ENCODE measurements at places on chromosomes 2 and 18. TPM values are rescaled to one million over a fixed set of nuclear protein-coding genes. Genes with fewer than 3 reads are reported as not detected.
A peak's percentile ranks its signal among the peaks of the same experiment; 100 is the strongest.

The IMP4 gene
- total RNA-seq: 139 TPM

The RTP5 gene
- not detected for total RNA-seq

The FAM161A gene
- total RNA-seq: 1.5 TPM

The FNDC4 gene
- 12.6 TPM for total RNA-seq

The FOSL2 gene
- total RNA-seq: 332 TPM

The IL1R2 gene
- 56.2 TPM for total RNA-seq

DNA sequence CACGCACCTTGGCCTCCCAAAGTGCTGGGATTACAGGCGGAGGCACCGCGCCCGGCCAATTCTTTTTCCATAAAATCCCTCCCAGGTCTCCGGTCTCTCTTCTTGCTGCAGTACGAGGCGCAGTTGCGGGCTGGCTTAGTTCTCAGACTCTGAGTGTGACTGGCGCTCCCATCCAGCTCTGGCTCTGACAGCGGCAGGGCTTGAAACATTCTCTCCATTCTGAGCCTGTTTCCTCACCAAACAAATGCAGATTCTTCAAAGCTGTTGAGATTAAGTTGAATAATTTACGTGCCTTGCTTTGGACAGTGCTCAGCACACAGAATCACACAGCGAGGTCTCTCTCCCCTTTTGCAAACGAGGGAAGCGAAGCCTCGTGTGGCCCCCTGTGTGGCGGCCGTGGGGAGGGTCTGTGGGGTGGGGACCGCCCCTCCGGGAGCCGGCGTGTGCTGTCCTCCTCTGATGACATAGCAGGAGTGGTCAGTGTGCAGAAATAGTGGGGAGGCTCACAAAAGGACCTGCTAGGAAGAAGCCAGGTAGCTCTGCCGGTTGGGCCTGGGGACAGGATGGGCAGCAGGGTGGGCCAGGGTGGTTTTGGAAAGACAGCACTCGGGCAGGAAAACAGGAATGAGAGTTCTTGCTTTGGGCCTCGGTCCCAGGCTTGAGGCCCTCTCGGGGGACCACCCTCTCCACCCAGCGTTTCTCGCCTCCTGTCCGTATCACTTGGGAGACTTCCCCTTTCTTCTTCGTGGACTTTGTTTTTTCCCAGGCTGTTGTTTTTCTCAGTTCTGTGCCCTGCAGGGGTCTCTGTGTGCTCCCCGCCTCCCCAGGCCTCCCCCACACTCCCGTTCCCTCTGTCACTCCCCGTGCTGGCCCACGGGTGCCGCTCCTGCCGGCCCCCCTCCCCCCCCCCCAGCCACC lies 75.0 kb downstream of the KCNG2 start:
- DNase-seq: no peak

DNA sequence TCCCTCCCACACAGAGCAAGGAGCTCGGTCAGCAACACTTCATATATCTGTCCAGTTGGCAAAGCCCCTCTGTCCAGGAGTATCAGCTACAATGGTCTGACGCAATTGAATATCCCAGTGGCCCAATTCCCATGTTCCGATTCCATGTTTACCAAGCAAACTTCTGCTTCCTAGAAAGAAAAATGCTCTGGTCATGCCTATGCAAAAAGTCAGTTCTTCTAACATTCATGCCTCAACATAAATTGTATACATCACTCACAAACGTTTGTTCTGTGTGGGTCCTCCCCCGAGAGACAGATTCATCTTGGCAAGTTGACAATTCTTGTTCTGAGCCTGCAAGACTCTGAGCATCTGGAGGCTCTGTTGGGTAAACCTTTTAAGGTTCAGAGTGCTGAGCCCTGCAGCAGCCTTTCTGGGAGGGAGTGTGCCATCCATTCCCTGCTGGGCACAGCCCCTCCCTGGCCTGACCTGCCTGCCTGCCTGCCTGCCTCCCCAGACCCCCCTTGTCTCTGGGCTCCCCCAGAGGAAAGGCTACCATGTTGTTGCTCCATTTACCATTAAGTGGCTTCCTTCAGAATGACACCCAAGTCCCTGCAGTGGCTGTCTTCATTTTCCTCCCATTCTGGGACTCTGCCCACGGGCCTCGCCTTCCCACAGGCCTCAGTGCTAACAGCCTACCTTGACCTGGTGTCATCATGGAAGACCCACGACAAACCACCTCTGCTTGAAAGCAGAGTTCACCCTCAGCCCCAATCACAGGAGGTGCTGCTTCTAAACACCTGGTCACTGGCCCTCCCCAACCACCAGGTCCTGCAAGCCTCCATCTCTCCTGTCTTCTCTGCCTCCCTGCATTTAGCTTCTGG lies 37.6 kb upstream of the TAF1B start:
- no peak for DNase-seq

- DNase-seq: no peak
Observed at GRCh38 chr2:171160956-171161740, 455 bp upstream of the TLK1 start.

- DNase-seq: no peak
Observed at GRCh38 chr2:46072101-46072820, 224.9 kb upstream of the EPAS1 start.

DNA sequence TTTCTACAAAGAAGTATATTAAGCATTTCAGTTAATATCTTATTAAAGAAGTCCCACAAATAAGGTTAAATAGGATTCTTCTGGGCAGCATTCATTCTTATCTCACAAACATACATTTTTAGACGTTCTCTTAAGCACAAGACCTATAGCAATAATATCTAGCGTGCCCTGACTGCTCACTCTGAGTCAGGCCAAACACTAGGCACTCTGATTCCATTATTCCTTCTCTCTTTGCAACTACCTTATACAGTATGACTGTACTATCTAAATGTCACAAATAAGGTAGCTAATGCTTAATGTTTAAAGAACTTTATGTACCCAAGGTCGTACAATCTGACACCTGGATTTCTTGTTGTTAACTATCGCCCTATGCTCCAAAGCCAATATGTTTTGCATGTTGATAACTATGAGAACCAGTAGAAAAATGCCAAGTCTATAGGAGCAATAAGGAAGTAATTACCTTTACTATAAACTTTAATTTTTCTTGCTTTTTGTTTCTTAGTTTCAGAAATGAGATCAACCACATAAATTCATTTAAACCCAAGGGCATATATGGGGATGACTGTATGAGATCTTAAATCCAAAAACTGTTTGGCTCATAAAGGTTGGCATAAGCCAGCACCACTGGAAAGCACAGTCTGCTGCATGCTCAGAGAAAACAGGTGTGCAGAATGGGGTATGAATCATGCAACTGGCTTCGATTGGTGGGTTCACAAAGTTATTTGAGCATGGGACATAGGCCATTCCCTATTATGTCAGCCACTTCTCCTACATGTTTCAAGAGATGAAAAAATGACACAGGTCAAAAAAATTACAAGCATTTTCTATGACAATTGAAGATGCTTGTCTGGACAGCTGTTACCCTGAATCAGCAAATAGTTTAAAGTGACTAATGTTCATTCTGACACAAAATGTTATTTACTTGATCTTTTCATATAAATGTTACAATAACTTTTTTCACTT lies 352.0 kb downstream of the IRS1 start:
- DNase-seq: peak; percentile 21
